ENCODE measurements at places on chromosomes 1 and 21.

- no peak for DNase-seq
- H3K4me3 ChIP-seq = no peak overlapping the region
- no peaks in the 10 kb centered on the region for H3K36me3 ChIP-seq
- no peaks in the 10 kb centered on the region for H3K4me1 ChIP-seq
- no peaks in the 10 kb centered on the region for H3K27me3 ChIP-seq
- H3K27ac ChIP-seq = no peak overlapping the region
Observed at GRCh38 chr1:3121401-3122210, 52.6 kb downstream of the PRDM16 start.

GRCh38 chr1:61244114-61244513, 161.8 kb downstream of the NFIA start:
- H3K4me1 ChIP-seq = peaks cover 8% of the 10 kb centered on the region
- H3K4me3 ChIP-seq = no peak overlapping the region
- H3K27me3 ChIP-seq = no peaks in the 10 kb centered on the region
- peak overlapping the region; percentile 71 for H3K27ac ChIP-seq

DNA sequence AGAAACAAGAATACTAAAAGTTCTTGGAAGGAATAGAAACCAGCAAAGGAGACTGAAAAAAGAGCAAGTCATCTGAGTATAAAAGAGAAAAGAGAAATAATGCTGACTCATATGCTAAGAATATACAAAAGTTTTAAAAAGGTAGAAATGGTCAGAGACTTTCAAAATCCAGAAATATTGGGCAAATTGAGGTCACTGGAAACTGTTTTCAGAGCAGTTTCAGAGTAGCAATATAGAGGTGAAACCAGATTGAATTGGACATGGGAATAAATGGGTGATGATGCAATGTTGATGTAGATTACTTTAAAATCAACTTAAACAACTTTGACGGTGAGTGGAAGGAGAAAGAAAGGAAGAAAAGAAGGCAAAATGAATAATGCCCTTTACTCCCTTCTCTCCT, 1.8 kb upstream of the RPS6KC1 start:
- no peaks in the 10 kb centered on the region for H3K4me1 ChIP-seq
- H3K27ac ChIP-seq = no peak overlapping the region
- H3K36me3 ChIP-seq = no peaks in the 10 kb centered on the region
- H3K27me3 ChIP-seq = no peaks in the 10 kb centered on the region
- H3K4me3 ChIP-seq = no peak overlapping the region

GRCh38 chr1:228036701-228037231, 30.0 kb downstream of the WNT3A start:
- H3K4me3 ChIP-seq = no peak overlapping the region
- H3K27ac ChIP-seq = no peak overlapping the region
- no peaks in the 10 kb centered on the region for H3K27me3 ChIP-seq
- H3K4me1 ChIP-seq = no peaks in the 10 kb centered on the region

GRCh38 chr1:185483664-185484450, 166.8 kb upstream of the IVNS1ABP start:
- DNase-seq = no peak
- no peaks in the 10 kb centered on the region for H3K4me1 ChIP-seq
- no peak overlapping the region for H3K27ac ChIP-seq
- H3K27me3 ChIP-seq = no peaks in the 10 kb centered on the region

DNA sequence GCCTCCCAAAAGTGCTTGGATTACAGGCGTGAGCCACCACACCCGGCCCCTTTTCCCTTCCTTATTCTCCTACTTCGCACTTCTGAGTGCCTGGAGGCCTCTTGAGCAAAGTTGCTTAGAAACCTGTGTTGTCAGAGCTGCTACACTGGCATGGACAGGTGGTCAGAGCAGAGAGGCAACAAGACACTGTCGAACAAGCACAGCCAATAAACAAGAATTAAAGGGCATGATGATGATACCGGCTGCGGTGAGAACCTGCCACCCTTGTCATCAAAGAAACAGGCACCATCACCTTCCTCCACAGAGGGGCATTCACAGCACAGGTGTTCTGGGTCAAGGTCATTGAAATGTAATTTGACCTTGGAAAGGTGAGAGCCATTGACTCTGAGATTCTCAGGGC, 23.3 kb downstream of the STUM start:
- no peaks in the 10 kb centered on the region for H3K36me3 ChIP-seq
- no peak overlapping the region for H3K27ac ChIP-seq
- DNase-seq = no peak
- no peak overlapping the region for H3K4me3 ChIP-seq
- H3K4me1 ChIP-seq = no peaks in the 10 kb centered on the region

GRCh38 chr21:42297377-42297776, 17.8 kb downstream of the TFF3 start:
- H3K27me3 ChIP-seq = no peaks in the 10 kb centered on the region
- H3K4me1 ChIP-seq = no peaks in the 10 kb centered on the region
- no peak for DNase-seq
- no peaks in the 10 kb centered on the region for H3K36me3 ChIP-seq

- H3K36me3 ChIP-seq = no peaks in the 10 kb centered on the region
- peaks cover 7% of the 10 kb centered on the region for H3K4me1 ChIP-seq
- no peak overlapping the region for H3K4me3 ChIP-seq
- no peak for DNase-seq
Observed at GRCh38 chr1:21868941-21869454, 56.9 kb downstream of the LDLRAD2 start.

GRCh38 chr1:37905727-37906126, 41.1 kb downstream of the INPP5B start:
- no peak for DNase-seq
- H3K27me3 ChIP-seq = no peaks in the 10 kb centered on the region
- H3K4me1 ChIP-seq = no peaks in the 10 kb centered on the region
- H3K4me3 ChIP-seq = no peak overlapping the region
- H3K36me3 ChIP-seq = no peaks in the 10 kb centered on the region
- H3K27ac ChIP-seq = no peak overlapping the region

GRCh38 chr1:71561206-71561605, 480.4 kb upstream of the ZRANB2 start:
- H3K4me3 ChIP-seq = no peak overlapping the region
- no peaks in the 10 kb centered on the region for H3K36me3 ChIP-seq
- no peaks in the 10 kb centered on the region for H3K27me3 ChIP-seq
- no peak overlapping the region for H3K27ac ChIP-seq
- DNase-seq = no peak
- peaks cover 5% of the 10 kb centered on the region for H3K4me1 ChIP-seq

GRCh38 chr1:248805876-248806275, 19.8 kb downstream of the SH3BP5L start:
- H3K4me1 ChIP-seq = no peaks in the 10 kb centered on the region
- DNase-seq = no peak
- no peaks in the 10 kb centered on the region for H3K27me3 ChIP-seq
- no peaks in the 10 kb centered on the region for H3K36me3 ChIP-seq

GRCh38 chr21:28624626-28625025, 368.1 kb downstream of the LTN1 start:
- DNase-seq = no peak
- H3K27ac ChIP-seq = peak overlapping the region; percentile 20
- no peaks in the 10 kb centered on the region for H3K27me3 ChIP-seq
- no peaks in the 10 kb centered on the region for H3K4me1 ChIP-seq
- no peaks in the 10 kb centered on the region for H3K36me3 ChIP-seq
- H3K4me3 ChIP-seq = no peak overlapping the region

- no peaks in the 10 kb centered on the region for H3K36me3 ChIP-seq
- no peak overlapping the region for H3K27ac ChIP-seq
- H3K4me1 ChIP-seq = no peaks in the 10 kb centered on the region
- no peak overlapping the region for H3K4me3 ChIP-seq
- H3K27me3 ChIP-seq = no peaks in the 10 kb centered on the region
- no peak for DNase-seq
Observed at GRCh38 chr1:165844933-165845332, 17.5 kb downstream of the UCK2 start.

DNA sequence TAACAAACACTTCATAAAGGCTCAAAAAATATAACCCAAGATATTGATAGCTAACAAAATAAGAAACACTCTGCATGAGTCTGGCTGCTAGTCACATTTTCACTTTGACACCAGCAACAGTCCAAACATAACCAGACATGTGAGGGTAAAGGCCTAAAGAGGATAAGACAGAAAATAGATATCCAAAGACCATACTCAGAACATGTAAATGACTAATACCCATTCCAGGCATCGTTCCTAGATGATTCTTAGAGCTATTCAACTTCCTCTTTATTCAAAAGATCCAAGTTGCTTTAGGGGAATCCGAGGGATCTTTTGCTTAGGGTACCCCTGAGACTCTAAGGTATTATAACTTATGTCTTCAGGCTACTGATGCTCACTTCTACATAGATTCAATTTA, 5.1 kb downstream of the COL24A1 start:
- no peak overlapping the region for H3K4me3 ChIP-seq
- no peaks in the 10 kb centered on the region for H3K36me3 ChIP-seq
- DNase-seq = no peak
- H3K27ac ChIP-seq = no peak overlapping the region
- no peaks in the 10 kb centered on the region for H3K4me1 ChIP-seq

- H3K27ac ChIP-seq = no peak overlapping the region
- peak; percentile 55 for DNase-seq
- H3K4me1 ChIP-seq = no peaks in the 10 kb centered on the region
Observed at GRCh38 chr21:34029743-34030528, 43.4 kb upstream of the MRPS6 start.

DNA sequence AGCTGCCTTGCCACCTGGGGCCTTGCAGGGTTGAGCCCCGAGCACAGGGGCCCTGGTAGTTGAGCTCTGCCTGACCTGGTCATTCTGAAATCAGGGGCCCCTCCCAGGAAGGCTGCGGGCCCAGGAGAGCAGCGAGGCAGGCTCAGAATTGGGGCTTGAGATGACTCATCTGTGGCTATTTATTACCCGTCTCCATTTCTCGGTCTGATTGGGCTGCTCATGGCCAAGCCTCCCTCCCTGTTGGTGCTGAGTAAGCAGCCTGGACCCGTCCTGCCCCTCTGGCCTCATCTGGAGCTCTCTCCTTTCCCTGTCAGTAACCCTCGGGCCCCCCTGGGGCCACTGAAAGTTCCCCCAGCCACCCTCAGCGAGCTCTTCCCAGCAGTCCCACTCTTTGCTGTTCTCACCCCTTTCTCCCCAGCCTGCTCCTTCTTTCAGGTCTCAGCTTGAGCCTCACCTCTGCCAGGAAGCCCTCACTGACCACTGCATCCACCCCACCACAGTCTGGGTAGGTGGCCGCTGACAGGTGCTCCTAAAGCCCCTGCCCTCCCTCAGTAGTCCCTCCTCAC, 11.0 kb upstream of the TNFRSF8 start:
- H3K4me3 ChIP-seq = no peak overlapping the region
- no peaks in the 10 kb centered on the region for H3K27me3 ChIP-seq
- peak overlapping the region; percentile 84 for H3K27ac ChIP-seq
- peaks cover 5% of the 10 kb centered on the region for H3K4me1 ChIP-seq
- peak; percentile 78 for DNase-seq

DNA sequence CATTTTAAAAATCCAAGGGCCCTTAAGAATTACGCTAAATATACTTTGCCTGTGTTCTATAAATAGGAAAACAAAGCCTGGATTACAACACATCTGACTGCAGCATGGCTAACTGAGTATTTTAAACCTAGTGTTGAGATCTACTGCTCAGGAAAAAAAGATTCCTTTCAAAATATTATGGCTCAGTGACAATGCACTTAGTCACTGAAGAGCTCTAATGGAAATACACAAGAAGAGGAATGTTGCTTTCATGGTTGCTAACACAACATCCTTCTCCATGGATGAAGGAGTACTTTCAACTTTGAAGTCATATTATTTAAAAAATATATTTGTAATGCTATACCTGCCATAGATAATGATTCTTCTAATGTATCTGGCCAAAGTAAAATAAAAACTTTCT, 248.3 kb upstream of the NEGR1 start:
- no peak overlapping the region for H3K27ac ChIP-seq
- no peak for DNase-seq
- no peak overlapping the region for H3K4me3 ChIP-seq
- no peaks in the 10 kb centered on the region for H3K27me3 ChIP-seq

DNA sequence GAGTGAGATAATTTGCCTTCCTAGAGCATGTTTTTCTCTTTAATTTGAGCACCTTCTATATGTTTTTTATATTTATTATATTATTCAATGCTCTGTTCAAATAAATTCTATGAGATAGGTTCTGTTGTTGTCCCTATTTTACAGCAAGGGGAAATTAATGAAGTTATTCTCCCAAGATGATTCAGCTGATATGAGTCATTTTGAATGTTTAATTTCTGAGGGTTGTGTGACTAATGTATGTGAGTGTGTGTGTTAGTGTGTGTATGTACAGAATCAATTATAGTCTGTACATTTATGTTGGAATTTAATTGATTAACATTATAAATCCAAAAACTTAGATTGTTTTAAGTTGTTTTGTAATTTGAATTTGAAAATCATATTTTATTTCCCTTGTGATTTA, 1536.7 kb upstream of the B3GALT2 start:
- DNase-seq = no peak
- H3K27ac ChIP-seq = no peak overlapping the region
- no peaks in the 10 kb centered on the region for H3K4me1 ChIP-seq
- no peaks in the 10 kb centered on the region for H3K36me3 ChIP-seq
- H3K4me3 ChIP-seq = no peak overlapping the region

- DNase-seq = no peak
- H3K4me1 ChIP-seq = no peaks in the 10 kb centered on the region
- no peak overlapping the region for H3K27ac ChIP-seq
- no peaks in the 10 kb centered on the region for H3K36me3 ChIP-seq
- H3K27me3 ChIP-seq = no peaks in the 10 kb centered on the region
Observed at GRCh38 chr1:150053926-150054325, 13.7 kb upstream of the VPS45 start.

DNA sequence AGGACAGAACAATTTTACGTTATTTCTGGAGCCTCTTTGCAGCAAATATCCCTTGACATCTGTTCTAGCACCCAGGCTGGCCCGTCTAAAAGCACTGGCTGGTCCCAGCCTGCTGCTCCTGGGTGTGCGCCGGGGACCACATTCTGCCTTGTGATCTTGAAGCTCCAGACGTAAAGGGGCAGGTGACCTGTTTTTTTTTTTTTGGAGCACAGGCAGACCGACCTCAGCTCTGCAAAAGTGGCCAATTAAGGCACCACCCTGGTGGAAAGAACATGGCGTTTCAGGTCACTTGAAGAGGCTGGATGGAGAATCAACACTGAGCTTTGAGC, 13.8 kb upstream of the CAMTA1 start:
- no peaks in the 10 kb centered on the region for H3K27me3 ChIP-seq
- no peak overlapping the region for H3K27ac ChIP-seq
- H3K4me3 ChIP-seq = no peak overlapping the region
- H3K4me1 ChIP-seq = no peaks in the 10 kb centered on the region
- no peaks in the 10 kb centered on the region for H3K36me3 ChIP-seq
- no peak for DNase-seq

GRCh38 chr21:18049461-18049860, 195.2 kb upstream of the CHODL start:
- no peaks in the 10 kb centered on the region for H3K4me1 ChIP-seq
- no peak overlapping the region for H3K27ac ChIP-seq
- H3K27me3 ChIP-seq = no peaks in the 10 kb centered on the region
- H3K4me3 ChIP-seq = no peak overlapping the region

- H3K36me3 ChIP-seq = no peaks in the 10 kb centered on the region
- no peaks in the 10 kb centered on the region for H3K4me1 ChIP-seq
- no peak for DNase-seq
- no peaks in the 10 kb centered on the region for H3K27me3 ChIP-seq
- H3K4me3 ChIP-seq = no peak overlapping the region
Observed at GRCh38 chr1:75328691-75329090, 194.5 kb downstream of the LHX8 start.

- no peak overlapping the region for H3K27ac ChIP-seq
- H3K4me1 ChIP-seq = no peaks in the 10 kb centered on the region
- H3K27me3 ChIP-seq = no peaks in the 10 kb centered on the region
- no peak for DNase-seq
- H3K36me3 ChIP-seq = no peaks in the 10 kb centered on the region
Observed at GRCh38 chr1:197140121-197140520, 6.3 kb downstream of the ASPM start.
